ENCODE measurements at places on chromosomes 2 and 18.

- no peak for DNase-seq
These were observed 6.9 kb downstream of the ACYP2 start for GRCh38 chr2:54122171-54122935.

DNA sequence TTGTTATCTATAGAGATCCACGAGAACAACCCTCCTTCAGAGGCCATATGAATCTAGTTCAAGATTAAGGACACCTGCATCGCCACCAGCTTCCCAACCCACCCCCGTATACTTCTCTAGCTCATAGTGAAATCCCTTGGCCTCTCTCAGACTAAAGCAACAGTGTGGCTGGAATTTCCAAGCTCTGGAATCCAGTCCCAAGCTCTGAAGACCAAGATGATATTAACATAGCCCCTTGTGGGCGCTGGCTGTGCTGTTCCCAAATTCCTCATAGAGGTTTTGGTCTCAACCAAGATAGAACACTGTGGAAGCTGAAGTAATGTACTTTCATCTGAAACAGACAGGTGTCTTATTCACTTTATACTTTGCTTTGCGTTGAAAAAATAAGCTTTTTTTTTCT lies 139.6 kb downstream of the MAP2 start:
- DNase-seq, result no peak

- no peak for DNase-seq
These were observed 8.7 kb upstream of the FZD5 start for GRCh38 chr2:207778298-207778882.

DNA sequence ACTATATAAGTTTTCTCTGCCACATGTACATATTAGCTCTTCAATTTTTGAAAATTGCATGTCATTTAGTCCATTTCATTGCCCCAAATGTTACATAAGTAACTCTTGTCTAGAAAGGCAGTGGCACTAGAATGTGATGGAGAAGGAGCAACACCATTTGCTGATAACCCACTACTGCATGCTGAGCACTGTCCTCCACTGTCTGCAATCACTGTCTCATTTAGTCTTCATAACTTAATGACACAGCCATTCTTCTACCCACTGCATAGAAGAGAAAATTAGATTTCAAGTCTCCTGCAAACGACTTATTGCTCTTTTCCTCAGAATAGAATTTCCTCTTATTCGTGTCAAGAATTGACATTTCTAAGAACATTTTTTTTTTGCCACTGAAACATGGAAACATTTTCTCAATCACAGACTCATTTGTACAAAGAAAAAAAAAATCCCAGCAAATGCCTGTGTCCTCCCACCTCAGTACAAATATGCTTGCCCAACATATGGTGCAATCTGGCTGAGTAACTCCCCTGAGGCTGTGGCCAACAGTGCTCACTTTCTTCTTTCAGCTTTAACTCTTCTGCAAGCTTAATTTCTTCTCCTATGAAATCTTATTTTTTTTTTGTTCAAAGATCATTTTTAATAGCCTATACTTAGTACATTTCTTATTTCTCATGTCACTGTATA lies 768.6 kb upstream of the HS6ST1 start:
- DNase-seq, result no peak

DNA sequence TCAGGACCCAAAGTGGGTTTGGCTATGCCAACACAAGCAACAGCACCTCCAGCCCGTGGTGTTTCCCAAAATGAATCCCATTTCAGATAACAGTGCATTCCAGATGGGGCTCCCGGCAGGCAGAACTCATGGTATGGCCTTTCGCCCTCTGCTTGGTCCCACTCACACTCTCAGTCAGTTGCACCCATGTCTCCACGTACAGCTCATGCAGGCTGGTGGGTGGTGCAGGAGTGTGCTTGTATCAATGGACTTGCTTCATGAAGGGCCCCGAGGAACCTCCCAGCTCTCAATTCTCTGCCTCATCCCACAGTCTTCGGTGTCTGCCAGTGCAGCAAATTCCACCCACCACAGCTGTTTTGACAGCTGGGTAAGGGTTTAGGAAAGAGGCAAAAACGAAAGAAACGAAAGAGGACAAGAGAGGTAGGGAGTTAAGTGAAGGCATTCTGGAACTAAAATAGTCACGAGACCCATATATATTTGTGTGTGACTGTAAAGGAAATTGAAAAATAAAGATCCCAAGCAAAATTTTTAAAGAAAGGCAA lies 278.1 kb downstream of the DCDC2C start:
- no peak for DNase-seq

GRCh38 chr18:9550429-9550828 lies 63.9 kb downstream of the PPP4R1 start:
- DNase-seq, result no peak

DNA sequence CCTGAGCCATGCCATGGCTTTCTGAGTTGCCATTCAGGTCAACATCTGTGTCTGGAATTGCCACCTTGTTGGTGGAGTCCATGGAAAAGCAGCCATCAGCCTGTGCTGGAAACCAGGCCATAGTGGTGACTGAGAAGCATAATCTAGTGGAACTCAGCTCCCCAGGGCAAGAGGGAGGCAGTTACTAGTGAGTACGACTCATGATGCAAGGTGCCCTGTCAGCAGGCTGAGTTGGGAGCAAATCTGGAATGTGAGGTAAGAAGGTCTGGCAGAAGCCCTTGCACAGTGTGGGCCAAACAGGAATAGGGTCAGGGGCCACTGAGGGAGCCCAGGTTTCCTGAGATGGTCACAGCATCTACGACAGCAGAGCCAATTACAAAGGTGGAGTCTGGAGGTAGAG lies 37.1 kb downstream of the SULT1C2 start:
- DNase-seq, result no peak

DNA sequence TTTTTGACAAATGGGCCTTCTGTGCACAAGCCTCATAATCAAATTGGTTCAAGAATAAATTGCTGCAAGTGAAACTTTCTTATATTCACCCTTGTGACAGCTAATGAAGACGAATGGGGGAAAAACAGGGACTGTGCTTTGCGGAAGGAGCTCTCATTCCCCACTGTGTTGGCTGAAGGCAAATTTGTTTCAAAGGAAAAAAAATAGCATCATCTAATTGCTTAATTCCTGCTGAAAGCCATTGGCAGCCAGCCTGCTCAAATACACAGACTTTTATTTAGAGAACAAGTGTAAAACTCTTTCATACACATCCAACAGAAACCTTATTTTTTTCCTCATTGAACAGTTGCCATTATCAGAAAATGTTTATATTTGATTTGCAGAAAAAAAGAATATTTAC lies 172.3 kb downstream of the ARL6IP6 start:
- no peak for DNase-seq

DNA sequence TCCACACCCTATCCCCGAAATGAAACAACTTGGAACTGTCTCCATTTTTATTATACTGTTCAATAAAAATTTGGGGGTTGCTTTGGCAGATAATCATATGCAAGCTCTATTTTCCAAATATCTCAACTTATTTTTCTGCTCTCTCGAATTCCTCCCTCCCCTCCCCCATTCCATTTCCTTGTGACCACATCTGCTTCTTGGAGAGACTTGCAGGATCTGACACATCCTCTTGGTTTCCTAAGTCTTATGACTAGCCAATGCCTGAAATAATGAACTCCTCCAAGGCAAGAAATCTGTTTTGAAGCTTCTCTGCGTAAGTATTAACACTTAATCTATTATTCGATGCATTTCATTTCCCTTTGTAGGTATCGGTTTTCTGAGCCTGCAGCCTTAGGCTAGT lies 16.1 kb downstream of the TGIF1 start:
- DNase-seq, result no peak

GRCh38 chr18:32847691-32848090 lies 74.9 kb upstream of the KLHL14 start:
- no peak for DNase-seq

DNA sequence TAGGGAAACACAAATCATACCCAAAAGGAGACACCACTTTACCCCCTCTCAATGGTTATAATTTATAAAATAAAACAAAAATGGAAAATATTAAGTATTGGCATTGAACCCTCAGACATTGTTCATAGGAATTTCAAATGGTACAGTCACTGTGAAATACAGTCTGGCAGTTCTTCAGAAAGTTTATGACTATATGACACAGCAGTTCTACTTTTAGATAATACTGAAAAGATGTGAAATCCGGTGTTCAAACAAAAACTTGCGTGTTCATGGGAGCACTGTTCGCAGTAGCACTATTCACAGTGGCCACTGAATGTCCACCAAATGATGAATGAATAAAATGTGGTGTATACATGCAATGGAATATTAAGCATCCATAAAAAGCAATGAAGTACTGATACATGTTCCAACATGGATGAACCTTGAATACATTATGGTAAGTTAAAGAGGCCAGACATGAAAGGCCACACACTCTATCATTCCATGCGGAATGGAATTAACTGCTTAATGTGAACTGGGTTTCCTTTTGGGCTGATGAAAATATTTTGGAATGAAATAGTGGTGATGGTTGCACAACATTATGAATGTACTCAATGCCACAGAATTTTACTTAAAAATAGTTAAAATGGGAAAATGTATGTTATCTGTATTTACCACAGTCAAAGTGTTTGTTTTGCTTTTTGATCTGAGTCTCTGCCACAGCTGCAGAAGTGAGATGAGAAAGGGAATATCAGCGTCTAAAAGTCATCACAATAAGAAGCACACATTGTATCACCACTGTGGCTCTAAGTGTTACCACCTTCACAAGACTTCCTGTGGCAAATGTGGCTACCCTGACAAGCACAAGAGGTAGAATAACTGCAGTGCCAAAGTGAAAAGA lies 864.6 kb downstream of the SUCLG1 start:
- no peak for DNase-seq

- no peak for DNase-seq
These were observed 89.0 kb downstream of the ACSL3 start for GRCh38 chr2:222949690-222950323.

GRCh38 chr2:111238296-111238695 lies 117.6 kb downstream of the BCL2L11 start:
- no peak for DNase-seq

DNA sequence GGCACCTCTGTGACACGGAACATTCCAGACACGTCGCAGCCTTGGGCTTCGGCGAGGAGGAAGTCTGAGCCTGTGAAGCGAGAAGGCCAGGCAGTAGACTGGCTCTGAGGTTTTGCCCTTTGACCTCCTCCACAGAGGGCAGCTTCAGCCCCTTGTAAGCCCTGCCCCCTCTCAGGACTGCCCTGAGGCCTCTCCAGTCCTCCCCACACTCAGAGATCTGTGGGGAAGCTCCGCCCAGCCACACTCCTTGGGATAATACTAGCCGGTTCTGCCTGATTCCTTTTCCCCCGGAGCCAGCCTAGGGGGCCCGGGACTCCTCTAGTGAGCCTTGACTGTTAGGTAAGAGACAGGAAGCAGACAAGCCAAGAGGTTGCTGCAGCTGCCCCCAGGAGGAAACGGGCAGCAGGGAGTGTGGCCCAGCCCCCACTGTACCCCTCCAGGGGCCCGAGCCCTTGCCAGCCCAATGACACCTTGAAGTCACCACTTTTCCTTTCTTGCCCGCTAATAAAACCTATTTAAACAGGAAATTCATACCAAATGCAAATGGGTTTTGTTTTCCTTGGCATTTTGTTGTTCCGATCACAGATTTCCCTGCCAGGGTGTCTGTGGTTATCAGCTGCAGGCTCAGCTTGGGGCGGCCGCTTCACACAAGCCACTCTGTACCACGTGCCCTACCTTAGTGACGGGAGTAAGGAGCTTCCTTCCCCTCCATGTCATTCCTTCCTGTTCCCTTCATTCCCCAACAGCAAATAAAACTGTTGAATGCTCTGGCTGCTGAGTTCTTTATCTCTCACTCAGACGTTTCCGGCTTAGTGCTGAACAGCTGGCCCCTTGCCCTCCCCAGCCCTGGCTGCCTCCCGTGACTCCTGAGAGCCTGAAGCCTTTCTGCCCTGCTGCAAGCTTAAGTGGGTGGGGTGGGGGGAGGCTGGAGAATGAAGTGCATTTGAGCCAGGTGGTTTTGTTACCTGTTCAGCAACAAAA lies 124.7 kb downstream of the CABLES1 start:
- no peak for DNase-seq

GRCh38 chr2:228913176-228913575 lies 357.9 kb downstream of the PID1 start:
- DNase-seq, result no peak

DNA sequence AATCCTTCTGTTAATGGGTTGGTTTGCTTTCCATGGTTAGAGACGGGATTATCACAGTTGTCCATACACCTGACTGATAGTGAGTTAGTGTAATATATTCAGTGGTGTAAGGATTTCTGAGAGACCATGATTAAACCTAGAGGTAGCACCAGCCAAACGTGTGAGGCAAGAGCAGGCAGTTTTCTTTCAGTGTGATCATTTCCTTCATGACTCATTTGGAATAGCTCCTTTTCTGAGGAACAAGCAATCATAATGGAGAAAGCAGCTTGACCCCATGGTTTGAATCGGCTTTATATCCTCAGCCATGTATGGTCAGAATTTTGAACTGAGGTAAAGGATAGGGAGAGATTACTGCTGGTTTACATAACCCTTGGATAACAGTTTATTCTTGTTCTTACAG lies 2.9 kb downstream of the MXD1 start:
- no peak for DNase-seq

GRCh38 chr18:60549338-60549960 lies 176.9 kb upstream of the MC4R start:
- DNase-seq, result no peak

- DNase-seq, result no peak
These were observed 1438.1 kb downstream of the DPP10 start for GRCh38 chr2:115880558-115880957.

- no peak for DNase-seq
These were observed 75.8 kb downstream of the NRP2 start for GRCh38 chr2:205758051-205758450.

- DNase-seq, result no peak
These were observed 46.7 kb downstream of the SDC1 start for GRCh38 chr2:20178249-20178607.

DNA sequence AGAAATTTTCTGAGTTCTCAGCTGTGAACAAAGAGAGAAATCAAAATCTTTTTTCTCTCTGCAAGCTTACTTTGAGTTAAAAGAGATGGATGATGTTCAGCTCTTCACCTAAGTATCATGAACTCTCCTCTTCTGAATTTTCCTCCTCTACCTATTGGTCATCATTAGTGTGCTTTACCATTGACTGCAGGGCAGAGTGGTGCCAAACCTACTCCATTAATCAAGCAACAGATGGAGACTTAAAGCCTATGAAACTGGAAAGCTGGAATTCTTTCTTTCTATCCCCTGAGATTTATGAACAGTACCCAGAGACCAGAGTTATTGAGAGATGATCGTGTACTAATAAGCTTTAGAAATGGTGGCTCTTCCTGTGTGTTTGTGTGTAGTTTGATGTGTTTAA lies 31.3 kb upstream of the LINC00305 start:
- DNase-seq, result no peak

DNA sequence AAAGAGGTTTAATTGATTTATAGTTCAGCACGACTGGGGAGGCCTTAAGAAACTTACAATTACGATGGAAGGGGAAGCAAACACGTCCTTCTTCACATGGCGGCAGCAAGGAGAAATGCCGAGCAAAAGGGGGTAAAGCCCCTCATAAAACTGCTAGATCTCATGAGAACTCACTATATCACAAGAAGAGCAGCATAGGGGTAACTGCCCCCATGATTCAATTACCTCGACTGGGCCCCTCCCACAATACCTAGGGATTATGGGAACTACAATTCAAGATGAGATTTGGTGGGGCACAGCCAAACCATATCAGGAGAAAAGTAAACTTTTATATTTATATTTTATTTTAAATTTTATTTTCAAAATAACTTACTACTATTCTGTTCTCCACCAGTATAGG lies 272.0 kb downstream of the MYCN start:
- DNase-seq, result no peak

- DNase-seq, result no peak
These were observed 163.0 kb downstream of the DDX1 start for GRCh38 chr2:15754703-15755099.
